ENCODE measurements at places on chromosomes 1 and 21.

- peak; percentile 91 for DNase-seq
Observed at GRCh38 chr1:68173936-68174737, 58.2 kb downstream of the WLS start.

DNA sequence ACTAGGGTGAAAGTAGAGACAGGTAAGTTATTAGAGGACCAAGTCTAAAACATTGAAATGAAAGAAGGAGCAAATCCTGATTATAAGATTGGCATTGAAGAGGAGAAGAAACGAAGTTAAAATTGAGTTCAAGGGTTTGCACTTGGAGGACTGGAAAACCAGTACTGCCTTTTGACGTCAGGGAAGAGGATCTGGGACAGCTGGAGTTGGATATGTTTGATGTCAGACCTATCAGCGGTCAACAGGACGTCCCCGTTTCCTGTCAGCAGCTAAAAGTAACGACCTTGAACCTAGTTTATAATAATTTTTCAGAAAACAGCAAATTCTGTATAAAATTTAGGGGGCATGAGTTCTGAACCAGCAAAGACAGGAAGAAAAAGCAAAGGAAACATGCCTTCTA, 1.2 kb upstream of the NID1 start:
- DNase-seq, result no peak

DNA sequence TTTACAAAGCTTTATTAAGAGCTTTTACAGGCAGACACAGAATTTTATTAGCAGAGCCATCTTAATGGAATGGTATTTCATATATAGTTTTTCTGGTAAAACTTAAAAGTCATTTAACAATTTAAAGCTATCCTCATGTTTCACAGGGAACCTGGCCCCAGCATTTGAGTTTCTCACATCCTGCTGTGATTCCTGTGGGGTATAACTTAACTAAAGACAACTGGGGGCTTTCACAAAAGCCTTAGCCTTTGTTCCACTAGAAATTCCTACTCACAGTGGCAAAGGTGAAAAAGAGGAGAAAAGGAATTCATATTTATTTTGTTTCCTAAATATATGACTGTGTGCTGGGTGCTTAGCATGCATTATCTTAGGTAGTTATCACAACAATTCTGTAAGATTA, 233.9 kb downstream of the DENND1B start:
- no peak for DNase-seq

GRCh38 chr21:22925032-22925431, 1926.8 kb downstream of the NCAM2 start:
- no peak for DNase-seq

DNA sequence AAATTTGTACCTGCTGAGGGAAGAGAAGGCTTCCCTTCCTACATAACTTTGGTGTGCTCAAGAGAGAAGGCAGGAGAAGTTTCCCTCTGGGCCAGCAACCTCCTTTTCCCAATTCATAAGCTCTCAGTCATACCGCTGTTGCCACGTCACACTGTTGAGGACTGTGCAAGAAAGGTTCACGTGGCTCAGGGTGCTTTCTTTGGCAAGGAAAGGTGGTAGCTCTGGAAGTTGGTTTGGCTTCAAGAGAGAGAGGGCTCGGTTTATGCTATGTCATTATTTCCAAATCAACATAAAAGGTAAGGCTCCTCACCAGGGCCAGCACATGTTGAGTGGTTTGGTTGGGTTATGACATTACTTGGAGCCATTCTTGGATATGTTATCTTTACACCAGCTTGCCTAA, 77.3 kb downstream of the TNFSF18 start:
- no peak for DNase-seq

- DNase-seq, result no peak
Observed at GRCh38 chr1:232333419-232333767, 296.5 kb downstream of the SIPA1L2 start.

GRCh38 chr1:211476200-211476849, 15.6 kb downstream of the RD3 start:
- peak; percentile 21 for DNase-seq

GRCh38 chr1:185727726-185728125, 6.5 kb upstream of the HMCN1 start:
- DNase-seq, result no peak

DNA sequence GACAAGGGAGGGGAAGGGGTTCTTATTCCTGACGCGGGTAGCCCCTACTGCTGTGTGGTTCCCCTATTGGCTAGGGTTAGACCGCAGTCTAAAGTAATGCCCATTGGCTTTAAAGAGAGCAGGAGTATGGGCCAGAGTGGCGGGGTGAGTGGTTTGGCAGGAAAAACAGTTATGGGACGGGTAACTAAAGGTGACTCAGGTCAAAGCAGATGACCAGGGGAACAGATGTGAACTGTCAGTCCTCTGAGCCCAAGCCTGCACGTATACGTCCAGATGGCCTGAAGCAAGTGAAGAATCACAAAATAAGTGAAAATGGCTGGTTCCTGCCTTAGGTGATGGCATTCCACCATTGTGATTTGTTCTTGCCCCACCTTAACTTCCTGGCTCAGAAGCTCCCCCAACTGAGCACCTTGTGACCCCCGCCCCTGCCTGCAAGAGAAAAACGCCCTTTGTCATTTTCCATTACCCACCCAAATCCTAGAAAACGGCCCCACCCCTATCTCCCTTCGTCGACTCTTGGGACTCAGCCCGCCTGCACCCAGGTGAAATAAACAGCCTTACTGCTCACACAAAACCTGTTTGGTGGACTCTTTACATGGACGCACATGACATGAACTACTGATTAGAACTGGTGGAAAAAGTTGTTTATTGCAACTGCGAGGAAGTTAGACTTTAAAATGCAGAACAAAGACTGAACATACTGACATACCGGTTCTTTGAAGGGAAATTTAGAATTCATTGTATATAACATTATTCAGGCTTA, 758 bp upstream of the ATAD3B start:
- DNase-seq, result no peak
